ENCODE measurements at places on chromosomes 4 and X.

DNA sequence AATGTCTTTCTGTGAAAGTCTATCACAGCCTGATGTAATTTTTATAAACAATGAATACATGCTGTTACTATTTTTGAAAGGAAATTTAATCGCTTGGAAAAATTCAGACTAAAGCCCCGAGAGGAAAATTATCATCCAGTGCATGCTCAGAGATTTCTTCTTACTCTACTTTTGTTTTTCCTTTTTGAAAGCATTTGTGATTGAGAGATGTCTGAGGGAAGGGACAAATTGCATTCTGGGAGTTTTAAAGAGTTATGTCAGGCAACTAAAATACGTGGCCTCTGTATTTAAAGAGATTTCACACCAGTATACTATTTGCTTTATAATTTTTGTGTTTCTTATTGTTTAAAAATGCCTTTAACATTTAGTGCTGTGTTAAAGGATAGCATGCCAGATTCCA lies 1.4 kb upstream of the ZFX start:
- no peak for DNase-seq

DNA sequence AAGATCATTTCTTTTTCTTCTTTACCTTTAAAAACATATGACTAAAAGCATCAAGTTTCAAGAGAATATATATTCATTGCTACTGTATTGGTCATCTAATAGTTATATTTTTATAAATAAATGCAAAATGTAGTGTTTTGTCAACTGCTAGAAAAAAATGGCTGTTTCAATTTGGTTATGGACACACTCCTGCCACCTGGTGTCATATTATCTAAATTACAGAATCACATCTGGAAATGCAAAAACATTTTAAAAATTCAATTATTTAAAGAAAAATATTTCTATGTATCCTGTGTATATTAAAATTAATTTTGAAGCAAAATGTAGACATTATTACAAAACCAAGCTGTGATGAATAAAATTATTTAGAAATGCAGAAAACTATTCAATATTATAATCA lies 329.4 kb upstream of the PCDH18 start:
- peak; percentile 4 for DNase-seq

GRCh38 chrX:8586953-8587352 lies 122.3 kb downstream of the VCX3B start:
- no peak for DNase-seq

DNA sequence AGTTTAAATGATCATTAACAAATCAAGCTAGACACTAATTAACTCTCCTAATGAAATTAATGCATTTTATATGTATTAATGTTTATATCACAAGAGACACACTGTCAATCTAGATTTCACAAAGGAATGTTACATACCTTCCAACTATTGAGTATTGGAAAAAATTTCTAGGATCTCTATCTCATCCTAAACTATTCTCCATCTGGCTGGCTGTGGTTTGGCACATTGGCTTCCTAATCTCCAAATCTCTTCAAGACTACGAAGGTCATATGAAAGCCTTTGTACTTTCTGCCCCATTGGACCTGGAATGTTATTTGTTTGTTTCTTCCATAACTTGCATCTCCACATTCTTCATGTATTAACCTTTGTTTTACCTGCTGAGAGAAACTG lies 1160.0 kb downstream of the ADGRL3 start:
- DNase-seq = no peak

GRCh38 chrX:133881893-133882292 lies 103.5 kb downstream of the GPC3 start:
- DNase-seq = no peak

DNA sequence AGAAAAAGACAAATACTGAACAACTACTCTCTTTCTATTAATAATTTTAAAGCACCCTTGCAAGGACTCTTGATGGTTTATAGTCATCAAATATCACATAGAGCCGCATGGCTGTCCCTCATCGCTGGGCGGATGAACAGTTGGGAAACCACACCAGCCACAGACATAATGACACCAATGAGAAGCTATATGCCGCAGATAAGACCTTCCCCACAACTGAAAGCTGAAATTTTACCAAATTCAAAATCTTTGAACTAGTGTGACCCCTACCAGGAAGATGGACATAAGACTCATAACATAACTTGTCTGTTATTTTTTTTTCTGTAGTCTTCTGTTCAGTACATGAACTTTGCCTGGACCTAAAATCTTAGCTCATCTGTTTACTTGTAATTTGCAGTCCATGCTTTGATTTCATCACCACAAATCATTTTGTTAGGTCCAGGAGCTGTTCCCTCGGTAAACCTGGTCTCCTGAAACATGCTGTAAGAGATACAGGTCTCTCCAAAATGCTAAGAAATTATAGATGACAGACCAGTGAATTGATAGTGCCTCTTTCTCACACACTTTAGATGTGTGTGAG lies 157.3 kb upstream of the RAPGEF2 start:
- no peak for DNase-seq
